ENCODE measurements at places on chromosomes 16 and 17.

- H3K36me3 ChIP-seq: peaks cover 18% of the 10 kb centered on the region
- no peak overlapping the region for H3K4me3 ChIP-seq
- H3K27me3 ChIP-seq: no peaks in the 10 kb centered on the region
- peaks cover 73% of the 10 kb centered on the region for H3K4me1 ChIP-seq
- no peak for DNase-seq
These were observed 22.6 kb upstream of the ITGB4 start for GRCh38 chr17:75698659-75699058.

DNA sequence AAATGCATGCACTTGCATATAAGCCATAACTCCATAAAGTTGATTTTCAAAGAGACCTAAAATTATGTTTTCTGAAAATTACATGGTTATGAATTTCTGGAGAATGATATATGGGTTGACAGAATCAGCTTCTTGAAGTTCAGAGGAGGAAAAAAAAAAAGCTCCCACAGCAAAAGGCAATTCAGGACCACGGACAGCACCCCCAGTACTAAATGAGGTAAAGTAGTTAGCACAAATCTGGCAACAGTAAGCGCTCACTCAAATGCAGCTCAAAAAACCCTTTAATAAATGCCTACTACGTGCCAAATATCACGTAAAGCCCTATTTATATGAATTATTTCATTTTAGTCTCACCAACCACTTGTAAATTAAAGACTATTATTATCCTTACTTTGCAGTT lies 135.2 kb downstream of the SHISA9 start:
- no peaks in the 10 kb centered on the region for H3K36me3 ChIP-seq
- H3K4me1 ChIP-seq: no peaks in the 10 kb centered on the region
- no peak overlapping the region for H3K27ac ChIP-seq
- DNase-seq: no peak
- no peaks in the 10 kb centered on the region for H3K27me3 ChIP-seq
- H3K4me3 ChIP-seq: no peak overlapping the region

GRCh38 chr17:21373036-21373435 lies 3.1 kb upstream of the KCNJ12 start:
- no peaks in the 10 kb centered on the region for H3K36me3 ChIP-seq
- no peaks in the 10 kb centered on the region for H3K27me3 ChIP-seq
- no peak overlapping the region for H3K4me3 ChIP-seq
- DNase-seq: no peak
- H3K27ac ChIP-seq: no peak overlapping the region

DNA sequence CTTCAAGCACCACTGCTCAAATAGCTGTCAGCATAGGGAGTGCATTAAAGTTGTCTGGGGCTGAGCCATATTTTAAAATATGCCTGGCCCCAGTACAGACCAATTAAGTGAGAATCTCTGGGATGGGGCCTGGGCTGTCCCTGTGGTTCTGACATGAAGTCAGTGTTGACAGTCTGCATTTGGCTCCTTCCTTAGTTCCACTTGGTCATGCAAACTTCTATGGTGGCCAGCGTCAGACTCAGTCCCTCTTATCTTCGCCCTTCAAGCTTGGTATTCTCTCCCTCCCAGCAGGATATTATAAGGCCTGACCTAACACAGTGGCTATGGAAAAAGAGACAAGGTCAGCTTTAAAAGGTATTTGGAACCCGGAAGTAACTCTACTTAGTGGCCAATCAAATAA lies 177.2 kb downstream of the PMP22 start:
- no peak for DNase-seq
- no peaks in the 10 kb centered on the region for H3K27me3 ChIP-seq
- H3K27ac ChIP-seq: no peak overlapping the region

DNA sequence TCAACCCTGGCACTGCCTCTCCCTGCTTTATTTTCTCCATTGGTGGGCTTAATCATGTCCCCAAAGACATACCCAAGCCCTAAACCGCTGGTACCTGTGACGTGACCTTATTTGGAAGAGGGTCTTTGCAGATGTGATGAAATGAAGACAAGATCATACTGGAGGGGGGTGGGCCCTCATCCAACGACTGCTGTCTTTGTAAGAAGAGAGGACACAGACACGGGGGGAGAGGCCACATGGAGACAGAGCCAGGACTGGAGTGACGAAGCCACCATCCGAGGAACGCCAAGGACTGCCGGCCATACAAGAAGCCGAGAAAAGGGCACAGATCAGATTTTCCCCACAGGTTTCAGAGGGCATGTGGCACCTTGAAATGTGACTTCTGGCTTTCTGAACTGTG lies 62.5 kb downstream of the C16orf95 start:
- DNase-seq: no peak
- H3K27me3 ChIP-seq: no peaks in the 10 kb centered on the region

GRCh38 chr16:21156767-21157467 lies 1.6 kb upstream of the LDAF1 start:
- H3K27ac ChIP-seq: no peak overlapping the region
- no peaks in the 10 kb centered on the region for H3K36me3 ChIP-seq
- H3K4me3 ChIP-seq: no peak overlapping the region
- H3K27me3 ChIP-seq: no peaks in the 10 kb centered on the region
- DNase-seq: peak; percentile 75

- no peaks in the 10 kb centered on the region for H3K4me1 ChIP-seq
- no peak for DNase-seq
- H3K36me3 ChIP-seq: no peaks in the 10 kb centered on the region
These were observed 9.8 kb downstream of the GNGT2 start for GRCh38 chr17:49200423-49201083.

DNA sequence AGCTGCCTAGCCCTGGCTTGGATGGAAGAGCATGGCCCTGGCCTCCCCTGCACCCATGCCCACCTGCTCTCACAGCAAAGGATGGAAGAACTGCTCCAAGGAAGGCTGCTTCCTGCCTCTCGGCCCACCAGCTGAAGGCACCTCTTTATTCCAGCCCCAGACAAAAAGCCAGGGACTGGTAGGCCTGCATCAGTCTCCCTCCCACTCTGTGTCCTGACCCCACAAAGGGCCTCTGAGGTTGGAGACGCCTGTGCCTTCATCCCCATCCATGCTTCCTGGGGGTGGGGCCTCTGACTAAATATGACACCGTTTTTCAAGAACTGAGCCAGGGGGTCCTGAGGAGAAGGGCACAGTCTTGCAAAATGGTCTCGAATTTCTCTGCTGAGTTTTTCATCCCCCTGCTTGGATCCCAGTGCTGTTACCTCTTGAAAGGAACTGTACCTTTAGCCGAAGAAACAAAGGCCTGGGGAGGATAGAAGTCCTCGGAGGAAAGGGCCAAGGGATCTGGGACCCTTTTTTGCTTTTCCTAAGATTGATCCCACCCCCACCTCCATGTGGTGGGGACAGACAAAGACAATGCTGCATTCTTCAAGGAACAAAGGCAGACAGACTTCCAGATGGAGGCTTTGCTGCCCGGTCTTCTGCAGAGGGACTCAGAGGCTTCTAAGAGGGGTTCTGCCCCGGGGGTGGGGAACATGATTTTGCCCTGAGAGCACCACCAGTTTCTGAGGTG lies 5.2 kb downstream of the C17orf50 start:
- H3K4me3 ChIP-seq: no peak overlapping the region
- H3K36me3 ChIP-seq: no peaks in the 10 kb centered on the region
- no peak overlapping the region for H3K27ac ChIP-seq
- peaks cover 4% of the 10 kb centered on the region for H3K4me1 ChIP-seq
- DNase-seq: no peak

DNA sequence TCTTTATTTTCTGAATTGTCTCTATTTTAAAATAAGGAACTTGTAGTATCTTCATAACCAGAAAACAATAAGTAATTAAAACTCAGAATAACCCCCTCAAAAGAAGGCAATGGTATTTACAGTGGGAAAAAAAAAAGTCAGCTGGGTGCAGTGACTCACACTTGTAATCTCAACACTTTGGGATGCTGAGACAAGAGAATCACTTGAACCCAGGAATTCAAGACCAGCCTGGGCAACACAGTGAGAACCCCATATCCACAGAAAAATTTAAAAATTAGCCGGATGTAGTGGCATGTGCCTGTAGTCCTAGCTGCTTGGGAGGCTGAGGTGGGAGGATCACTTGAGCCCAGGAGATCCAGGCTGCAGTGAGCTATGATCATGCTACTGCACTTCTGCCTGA lies 33.5 kb downstream of the ADAM11 start:
- no peak overlapping the region for H3K4me3 ChIP-seq
- H3K27me3 ChIP-seq: no peaks in the 10 kb centered on the region
- no peaks in the 10 kb centered on the region for H3K36me3 ChIP-seq
- no peak for DNase-seq

GRCh38 chr17:42317266-42317845 lies 29.1 kb downstream of the STAT5A start:
- no peak overlapping the region for H3K4me3 ChIP-seq
- no peaks in the 10 kb centered on the region for H3K27me3 ChIP-seq
- peaks cover 4% of the 10 kb centered on the region for H3K36me3 ChIP-seq
- H3K27ac ChIP-seq: peak overlapping the region; percentile 70

GRCh38 chr16:86224126-86224525 lies 286.2 kb upstream of the FOXF1 start:
- H3K36me3 ChIP-seq: no peaks in the 10 kb centered on the region
- H3K27me3 ChIP-seq: peaks cover 15% of the 10 kb centered on the region
- H3K27ac ChIP-seq: no peak overlapping the region
- no peak overlapping the region for H3K4me3 ChIP-seq

DNA sequence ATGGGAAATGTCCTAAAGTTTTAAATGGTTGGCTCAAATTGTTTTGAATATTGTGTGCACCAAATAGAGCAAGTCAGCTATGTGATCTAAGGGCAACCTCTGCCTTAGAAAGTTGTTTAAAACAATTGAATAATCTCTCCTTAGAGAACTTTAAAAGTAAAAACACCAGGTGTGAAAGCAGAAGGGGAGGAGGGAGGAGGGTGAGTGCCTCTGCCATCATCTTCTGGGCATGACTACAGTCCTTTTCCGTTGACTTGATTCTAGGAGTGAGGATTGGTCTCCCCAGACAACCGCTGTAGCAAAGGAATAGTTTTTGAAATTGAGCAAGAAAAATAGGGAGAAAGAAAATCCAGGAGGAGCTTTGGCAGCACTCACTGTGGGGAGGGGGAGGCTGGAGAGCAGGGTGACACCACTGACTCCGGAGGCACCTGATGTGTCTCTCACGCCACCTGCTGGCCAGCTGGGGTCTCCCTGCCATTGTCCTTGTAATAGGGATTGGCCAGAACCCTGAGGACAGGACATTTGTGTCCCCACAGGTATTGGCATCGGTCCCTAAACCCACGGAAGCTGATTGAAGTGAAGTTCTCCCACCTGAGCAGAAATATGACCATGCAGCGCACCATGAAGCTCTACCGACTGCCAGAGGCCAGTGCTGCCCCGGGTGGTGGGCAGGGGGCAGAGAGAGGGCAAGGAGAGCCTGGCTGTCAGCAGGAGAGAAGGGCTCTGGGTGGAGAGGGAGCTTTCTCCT lies 33.3 kb downstream of the PLCD3 start:
- peaks cover 6% of the 10 kb centered on the region for H3K36me3 ChIP-seq
- H3K4me3 ChIP-seq: no peak overlapping the region
- peak; percentile 36 for DNase-seq
- no peaks in the 10 kb centered on the region for H3K4me1 ChIP-seq
- H3K27ac ChIP-seq: no peak overlapping the region
- no peaks in the 10 kb centered on the region for H3K27me3 ChIP-seq

DNA sequence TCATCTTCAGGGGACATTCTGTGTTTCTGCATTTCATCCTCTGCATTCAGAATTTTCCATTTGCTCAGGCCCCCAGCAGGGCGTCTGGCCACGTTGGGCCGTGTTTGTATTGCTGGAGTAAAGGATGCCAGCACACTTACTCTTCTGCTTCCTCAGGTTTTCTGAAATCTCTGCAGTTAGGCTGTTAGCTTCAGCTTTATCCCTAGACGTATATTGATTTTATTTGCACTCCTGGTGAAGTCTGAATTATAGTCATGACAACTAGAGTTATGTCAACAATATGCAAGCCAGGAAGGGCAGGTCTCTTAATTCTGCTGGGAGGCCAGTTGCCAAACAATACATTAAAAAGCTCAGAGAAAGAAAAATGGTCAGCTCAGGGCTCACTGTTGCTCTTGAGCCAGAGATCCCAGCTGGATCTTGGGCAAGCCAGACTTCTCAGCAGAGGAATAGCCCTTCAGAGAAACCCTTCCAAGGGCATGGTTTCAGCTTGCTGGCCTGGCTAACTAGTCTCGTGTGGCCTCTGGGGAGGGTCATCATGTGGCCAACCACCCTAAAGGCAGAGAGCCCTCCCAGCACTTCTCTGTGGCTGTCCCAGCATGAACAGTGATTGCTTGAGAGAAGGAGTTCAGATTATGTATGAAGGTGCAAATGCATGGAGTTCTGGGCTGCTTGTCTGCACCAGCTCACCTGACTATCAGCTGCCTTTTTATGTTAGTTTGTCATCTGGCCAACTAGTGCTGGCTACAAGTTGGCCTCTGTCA lies 110.2 kb upstream of the CACNG5 start:
- no peak for DNase-seq
- H3K27me3 ChIP-seq: no peaks in the 10 kb centered on the region
- no peak overlapping the region for H3K27ac ChIP-seq
- H3K4me3 ChIP-seq: no peak overlapping the region
- no peaks in the 10 kb centered on the region for H3K36me3 ChIP-seq
- H3K4me1 ChIP-seq: peaks cover 13% of the 10 kb centered on the region

- H3K27ac ChIP-seq: no peak overlapping the region
- H3K4me3 ChIP-seq: no peak overlapping the region
- no peak for DNase-seq
- no peaks in the 10 kb centered on the region for H3K4me1 ChIP-seq
These were observed 2.6 kb upstream of the TSPOAP1 start for GRCh38 chr17:58330997-58331814.

GRCh38 chr16:280552-280951 lies at the start of gene ARHGDIG:
TSS of gene ARHGDIG (plus strand) at chr16:280591. CDS start at chr16:280681, 90 bp downstream.
- H3K36me3 ChIP-seq: no peaks in the 10 kb centered on the region
- H3K27me3 ChIP-seq: no peaks in the 10 kb centered on the region
- DNase-seq: no peak
- no peak within 1 kb of the TSS for H3K27ac ChIP-seq
- peaks cover 5% of the 10 kb centered on the region for H3K4me1 ChIP-seq

GRCh38 chr17:32596628-32597027 lies 109.8 kb downstream of the CDK5R1 start:
- H3K4me3 ChIP-seq: no peak overlapping the region
- DNase-seq: no peak
- no peaks in the 10 kb centered on the region for H3K4me1 ChIP-seq
- H3K27ac ChIP-seq: no peak overlapping the region

GRCh38 chr16:54712866-54713265 lies 217.8 kb upstream of the IRX5 start:
- H3K27ac ChIP-seq: no peak overlapping the region
- H3K36me3 ChIP-seq: no peaks in the 10 kb centered on the region
- H3K4me1 ChIP-seq: no peaks in the 10 kb centered on the region
- no peak overlapping the region for H3K4me3 ChIP-seq

DNA sequence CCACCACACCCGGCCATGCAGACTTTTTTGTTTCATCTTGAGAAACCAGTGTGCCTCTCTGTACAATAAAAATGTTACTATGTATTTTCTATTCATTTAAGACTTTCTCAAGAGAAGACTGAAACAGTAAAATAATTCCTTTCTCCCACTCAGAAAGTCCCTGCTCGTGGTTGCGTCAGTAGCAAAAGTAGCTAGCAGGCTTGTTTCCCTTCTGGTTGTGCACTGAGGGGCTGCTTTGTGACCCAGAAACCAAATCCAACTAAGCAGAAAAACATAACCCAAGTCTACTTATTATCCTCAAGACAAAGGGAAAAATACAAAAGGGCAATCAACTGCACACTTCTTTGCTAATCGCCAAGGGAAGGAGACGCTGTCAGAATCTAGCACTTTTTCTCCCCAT lies 3.4 kb upstream of the PNPO start:
- no peaks in the 10 kb centered on the region for H3K27me3 ChIP-seq
- H3K36me3 ChIP-seq: no peaks in the 10 kb centered on the region
- H3K4me1 ChIP-seq: peaks cover 7% of the 10 kb centered on the region
- no peak for DNase-seq
